AG09319 (cell line): ENCODE measurements at places on chromosomes 3 and 15.

GRCh38 chr3:168070919-168071318 is 24.8 kb downstream of the GOLIM4 start:
- DNase-seq = no peak

GRCh38 chr3:42192334-42193200 is 73.4 kb downstream of the CCK start:
- DNase-seq = no peak

DNA sequence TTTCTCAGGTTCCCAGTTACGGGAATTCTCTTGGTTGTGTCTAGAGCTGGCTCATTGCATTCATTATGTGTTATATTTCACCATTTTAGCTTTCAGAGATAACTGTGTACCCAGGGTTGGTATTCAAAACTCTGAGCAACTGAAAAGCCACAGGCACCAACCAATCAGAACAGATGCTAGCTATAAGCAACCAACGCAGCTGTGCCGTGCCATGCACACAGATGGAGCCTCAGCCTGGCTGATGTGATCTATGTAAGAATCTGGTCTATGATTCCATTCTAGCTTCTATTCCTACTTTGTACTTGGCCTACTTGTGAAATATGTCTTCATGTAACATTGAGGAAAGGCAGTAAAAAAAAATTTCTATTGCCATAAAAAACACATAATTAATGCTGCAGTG is 95.0 kb upstream of the CCDC80 start:
- DNase-seq = no peak

DNA sequence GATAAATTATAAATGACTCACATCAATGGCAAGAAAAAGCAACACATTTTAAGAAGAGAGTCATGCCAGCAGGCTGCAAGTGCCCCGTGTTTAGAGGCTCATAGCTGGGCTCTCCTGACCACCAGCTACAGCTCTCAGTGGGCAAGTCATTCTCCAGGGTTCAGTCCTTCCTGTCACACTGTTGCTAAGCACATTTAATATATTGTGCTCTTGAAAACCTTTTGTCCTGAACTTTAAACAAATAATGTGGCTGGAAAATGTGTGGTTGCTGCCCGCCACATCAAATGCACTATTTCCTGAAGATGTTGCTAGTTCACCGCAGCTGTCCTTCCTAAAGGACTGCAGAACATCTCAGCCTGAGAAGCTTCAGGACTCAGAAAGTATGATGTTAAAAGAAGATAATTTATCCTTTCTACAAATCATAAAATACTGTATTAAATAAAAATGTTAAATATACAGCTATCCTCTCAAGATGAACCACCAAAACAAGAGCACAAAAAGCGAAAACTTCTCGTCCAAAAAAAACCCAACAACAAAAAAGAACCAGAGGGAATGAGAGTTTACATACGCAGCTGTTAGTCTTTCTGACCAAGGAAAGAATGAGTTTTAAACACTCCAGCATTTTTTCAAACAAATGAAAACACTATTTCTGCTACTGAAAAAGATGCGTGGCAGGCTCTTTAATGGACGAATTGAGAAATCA is 951 bp downstream of the TARS3 start:
- no peak for DNase-seq

- DNase-seq = no peak
These were observed 101.2 kb downstream of the CORO2B start for GRCh38 chr15:68679961-68680371.

DNA sequence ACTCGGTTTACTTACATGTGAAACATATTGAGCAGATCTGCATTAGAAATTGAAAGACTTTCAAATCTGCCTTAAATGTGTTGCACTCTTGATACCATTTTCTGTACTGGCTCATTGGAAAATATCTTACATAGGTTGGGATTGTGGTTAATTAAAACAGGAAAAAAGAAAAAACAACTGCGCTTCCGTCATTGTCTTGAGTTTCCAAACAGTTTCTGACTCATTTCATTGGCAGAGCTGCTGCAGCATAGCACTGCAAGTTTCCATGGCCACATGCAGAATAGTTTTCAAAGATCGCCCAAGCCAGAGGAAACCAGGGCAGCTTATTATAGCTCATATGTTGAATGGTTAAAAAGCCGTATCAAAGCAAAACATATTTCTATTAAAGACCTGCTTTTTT is 446.6 kb upstream of the BCHE start:
- DNase-seq = no peak

GRCh38 chr3:129984125-129984524 is 9.6 kb downstream of the TRH start:
- no peak for DNase-seq

DNA sequence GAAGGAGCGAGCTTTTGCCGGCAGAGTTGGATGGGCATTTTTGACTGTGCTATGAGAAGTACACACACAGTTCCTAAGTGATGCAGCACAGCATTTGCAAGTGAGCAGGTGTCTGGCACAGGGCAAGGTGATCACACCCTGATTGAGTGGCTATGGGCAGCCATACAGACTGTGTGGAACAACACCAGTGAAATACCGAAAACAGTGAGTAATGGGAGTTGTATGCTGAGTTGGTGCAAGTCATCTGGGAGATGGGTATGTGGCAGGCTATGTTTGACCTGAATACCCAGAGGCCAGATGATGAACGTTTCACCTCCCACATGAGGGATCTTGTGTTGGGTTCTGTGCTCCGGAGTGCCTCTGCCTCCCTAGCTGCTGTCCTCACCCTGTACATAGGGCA is 53.5 kb upstream of the TIPARP start:
- DNase-seq = no peak

DNA sequence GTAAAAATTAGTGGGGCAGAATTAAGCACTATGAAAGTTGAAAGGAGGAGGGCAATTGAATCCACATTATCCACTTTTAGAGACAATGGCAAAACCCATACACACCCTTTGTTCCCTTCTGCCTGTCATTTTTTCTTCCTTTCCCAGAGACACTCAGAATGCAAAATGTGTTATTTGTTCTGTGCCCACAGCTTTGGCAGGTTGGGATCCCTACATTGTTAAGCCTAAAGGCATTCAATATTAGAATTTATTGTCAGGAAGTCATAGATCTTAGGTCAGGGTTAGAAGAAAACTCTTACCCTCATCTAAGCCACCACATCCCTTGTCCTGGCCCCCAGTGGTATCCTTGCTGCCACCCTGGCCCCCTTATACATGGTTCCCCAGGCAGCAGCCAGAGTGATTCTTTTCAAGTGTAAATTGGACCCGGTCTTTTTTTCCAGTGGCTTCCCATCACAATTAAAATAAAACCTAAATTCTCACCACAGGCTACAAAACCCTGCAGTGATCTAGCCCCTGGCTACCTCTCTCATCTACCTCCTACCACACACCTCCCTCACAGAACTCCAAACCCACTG is 470.1 kb upstream of the ATP11B start:
- no peak for DNase-seq

DNA sequence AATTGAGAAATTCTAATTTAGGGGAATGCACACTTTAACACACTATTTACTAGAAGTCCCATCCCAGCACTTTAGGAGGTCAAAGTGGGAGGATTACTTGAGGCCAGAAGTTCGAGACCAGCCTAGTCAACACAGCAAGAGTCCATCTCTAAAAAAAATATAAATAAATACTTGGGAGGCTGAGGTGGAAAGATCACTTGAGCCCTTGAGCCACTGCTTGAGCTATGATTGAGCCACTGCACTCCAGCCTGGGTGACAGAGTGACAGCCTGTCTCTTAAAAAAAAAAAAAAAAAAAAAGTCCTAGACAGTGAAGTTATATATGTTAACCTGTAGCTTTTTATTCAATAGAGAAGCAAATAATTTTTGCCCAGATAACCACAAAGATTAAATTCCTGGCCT is 69.2 kb downstream of the DLG1 start:
- no peak for DNase-seq

- no peak for DNase-seq
These were observed 10.9 kb upstream of the FAM107A start for GRCh38 chr3:58588030-58588614.

GRCh38 chr15:64443016-64443415 is 17.4 kb upstream of the ZNF609 start:
- no peak for DNase-seq

- DNase-seq = no peak
These were observed 46.7 kb downstream of the SLC9C1 start for GRCh38 chr3:112247350-112247749.

GRCh38 chr15:99502182-99502581 is 63.6 kb upstream of the MEF2A start:
- no peak for DNase-seq

GRCh38 chr3:161691677-161692076 is 195.1 kb downstream of the OTOL1 start:
- no peak for DNase-seq
